ENCODE measurements at places on chromosomes 5 and 9.

DNA sequence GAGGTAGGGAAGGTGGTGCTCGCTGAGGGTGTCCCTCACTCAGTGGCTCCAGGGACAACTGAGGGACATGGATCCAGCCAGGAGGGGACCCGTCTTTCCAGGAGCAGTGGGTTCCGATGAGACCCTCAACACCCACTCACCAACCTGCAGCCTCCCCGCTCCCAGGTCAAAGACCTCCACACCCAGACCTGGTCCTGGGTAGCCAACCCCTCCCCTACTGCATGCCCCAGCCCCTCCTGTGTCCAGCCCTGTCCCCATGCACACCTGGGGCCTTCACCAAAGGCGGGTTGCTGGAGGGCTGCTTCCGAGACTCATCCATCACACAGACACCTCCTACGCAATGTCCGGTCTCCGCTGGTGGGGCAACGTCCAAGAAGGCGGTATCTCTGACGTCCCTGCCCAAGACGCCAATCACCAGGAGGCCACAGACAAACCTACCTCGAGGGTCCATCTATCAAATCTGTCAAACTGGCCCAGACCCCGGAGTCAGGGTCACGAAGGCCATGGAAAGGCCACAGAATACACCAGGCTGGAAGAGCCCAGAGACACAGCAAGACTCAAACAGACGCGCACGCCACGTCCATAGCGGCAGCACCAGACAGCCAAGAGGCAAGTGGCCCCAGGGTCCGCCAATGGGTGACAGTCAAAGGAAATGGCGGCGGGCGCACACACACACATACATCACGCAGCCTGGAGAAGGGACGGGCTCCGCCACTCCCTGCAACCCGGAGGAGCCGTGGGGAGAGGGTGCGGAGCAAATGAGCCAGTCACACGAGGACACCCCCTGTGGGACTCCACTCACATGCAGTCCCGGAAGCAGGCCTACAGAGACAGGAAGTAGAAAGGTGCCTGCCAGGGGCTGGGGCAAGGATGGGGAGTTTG, 10.8 kb downstream of the NACC2 start:
- DNase-seq = no peak

DNA sequence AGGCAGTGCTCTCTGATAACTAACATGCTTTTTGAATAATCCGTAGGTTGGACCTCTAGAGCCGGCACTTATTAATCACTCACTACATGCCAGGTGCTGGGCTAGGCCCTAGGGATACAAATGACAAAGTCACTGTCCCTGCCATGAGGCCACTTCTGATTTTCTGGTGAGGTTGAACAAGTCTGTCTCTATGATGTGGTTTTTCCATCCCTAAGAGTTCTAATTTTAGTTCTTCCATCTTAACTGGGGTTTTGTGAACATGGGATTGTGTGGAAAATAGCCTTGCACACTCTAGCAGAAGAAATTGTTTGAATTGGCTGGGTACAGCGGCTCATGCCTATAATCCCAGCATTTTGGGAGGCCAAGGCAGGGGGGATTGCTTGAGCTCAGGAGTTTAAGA, 64.6 kb downstream of the IL31RA start:
- DNase-seq = no peak

DNA sequence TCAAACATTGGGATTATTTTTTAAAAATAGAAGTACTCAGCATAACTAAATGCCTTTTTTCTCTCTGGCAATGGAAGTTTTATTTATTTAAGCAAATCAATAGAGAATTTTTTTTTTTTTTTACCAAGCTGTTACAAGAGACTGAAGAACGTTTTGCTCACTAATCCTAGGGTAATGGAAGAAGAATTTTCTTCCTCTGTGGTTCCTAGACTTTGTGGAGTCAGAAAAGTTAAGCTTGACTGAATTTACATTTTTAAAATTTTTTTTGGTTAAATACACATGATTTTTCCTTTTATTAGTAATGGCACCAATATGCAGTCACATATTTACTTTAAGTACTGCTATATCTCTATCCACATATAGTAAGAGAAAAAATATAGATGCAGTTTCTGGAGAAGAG, 189.8 kb downstream of the PCSK1 start:
- DNase-seq = no peak

- peak; percentile 75 for DNase-seq
Measured at GRCh38 chr9:128724744-128725211, 851 bp upstream of the ZDHHC12 start.

- no peak for DNase-seq
Measured at GRCh38 chr9:108257382-108257781, 598.4 kb downstream of the ACTL7B start.

DNA sequence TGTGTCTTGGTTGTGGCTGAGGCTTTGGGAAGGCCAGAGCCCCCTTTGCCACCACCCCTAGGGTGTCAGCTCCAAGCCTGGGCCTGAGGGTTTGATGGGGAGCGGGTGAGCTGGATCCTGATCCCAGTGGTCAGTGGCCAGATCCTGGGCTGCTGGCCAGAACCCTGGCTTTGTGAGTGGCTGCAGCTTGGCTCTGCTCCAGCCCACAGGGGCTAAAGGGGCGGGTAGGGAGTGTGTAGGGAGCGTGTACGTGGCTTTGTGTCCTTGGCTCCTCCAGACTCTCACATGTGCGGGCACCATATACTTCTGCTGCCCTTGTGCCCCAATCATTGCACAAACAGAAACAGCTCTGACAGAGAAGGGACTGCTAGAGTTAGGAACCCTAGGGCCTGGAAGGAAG, 1.2 kb upstream of the IL11RA start:
- no peak for DNase-seq

- DNase-seq = peak; percentile 85
Measured at GRCh38 chr5:140633021-140633471, at the start of gene CD14. TSS of gene CD14 (minus strand) at chr5:140633175. CDS start at chr5:140633071, 104 bp downstream.

- no peak for DNase-seq
Measured at GRCh38 chr5:52709167-52709925, 78.4 kb upstream of the ITGA1 start.

- no peak for DNase-seq
Measured at GRCh38 chr5:71483355-71483754, 27.9 kb downstream of the BDP1 start.

DNA sequence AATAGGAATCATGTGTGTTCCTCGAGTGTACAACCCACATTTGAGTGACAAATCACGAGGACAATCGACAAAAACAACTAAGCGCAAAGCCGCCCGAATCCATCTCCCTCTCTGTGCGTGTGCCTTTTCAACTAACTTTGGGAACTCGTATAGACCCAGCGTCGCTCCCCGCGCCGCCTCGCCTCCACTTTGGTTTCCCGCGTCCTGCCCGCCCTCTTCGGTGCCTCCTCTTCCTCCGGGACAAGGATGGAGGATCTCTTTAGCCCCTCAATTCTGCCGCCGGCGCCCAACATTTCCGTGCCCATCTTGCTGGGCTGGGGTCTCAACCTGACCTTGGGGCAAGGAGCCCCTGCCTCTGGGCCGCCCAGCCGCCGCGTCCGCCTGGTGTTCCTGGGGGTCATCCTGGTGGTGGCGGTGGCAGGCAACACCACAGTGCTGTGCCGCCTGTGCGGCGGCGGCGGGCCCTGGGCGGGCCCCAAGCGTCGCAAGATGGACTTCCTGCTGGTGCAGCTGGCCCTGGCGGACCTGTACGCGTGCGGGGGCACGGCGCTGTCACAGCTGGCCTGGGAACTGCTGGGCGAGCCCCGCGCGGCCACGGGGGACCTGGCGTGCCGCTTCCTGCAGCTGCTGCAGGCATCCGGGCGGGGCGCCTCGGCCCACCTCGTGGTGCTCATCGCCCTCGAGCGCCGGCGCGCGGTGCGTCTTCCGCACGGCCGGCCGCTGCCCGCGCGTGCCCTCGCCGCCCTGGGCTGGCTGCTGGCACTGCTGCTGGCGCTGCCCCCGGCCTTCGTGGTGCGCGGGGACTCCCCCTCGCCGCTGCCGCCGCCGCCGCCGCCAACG, at the start of gene GPR150:
Gene GPR150, plus strand, starts transcription at position 58 of the 840 bp plus-strand sequence. Its CDS starts 189 bp downstream, at position 247.
- peak; percentile 62 for DNase-seq

- DNase-seq = no peak
Measured at GRCh38 chr9:20405616-20406015, 216.7 kb downstream of the MLLT3 start.

DNA sequence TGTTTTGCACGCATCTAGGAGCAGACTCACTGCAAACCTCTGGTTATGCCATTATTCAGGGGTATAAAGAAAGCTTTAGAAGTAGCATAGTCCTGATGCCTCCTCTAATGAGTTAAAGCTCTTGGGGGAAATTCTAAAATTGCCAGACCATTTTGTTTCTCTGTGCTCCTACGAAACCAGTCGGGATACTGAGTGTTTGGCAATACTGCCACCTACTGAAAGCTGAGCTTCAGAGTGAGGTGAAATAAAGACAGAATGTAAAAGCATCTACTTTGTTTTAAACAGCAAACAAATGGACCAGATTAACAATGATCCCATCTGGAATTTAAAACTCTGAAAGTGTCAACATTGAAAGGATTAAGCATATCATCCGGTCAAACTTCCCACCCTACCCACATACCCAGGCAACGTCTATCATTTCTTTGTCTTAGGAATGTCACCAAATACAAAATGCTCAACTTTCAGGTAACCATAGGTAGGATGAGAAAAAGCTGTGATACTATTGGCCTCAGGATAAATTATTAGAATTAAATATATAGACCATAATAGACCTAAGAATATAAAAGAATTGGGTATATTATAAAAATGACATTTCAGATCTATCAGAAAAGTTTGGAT, 77.8 kb upstream of the SHISAL2B start:
- peak; percentile 6 for DNase-seq

- no peak for DNase-seq
Measured at GRCh38 chr5:55485073-55485472, 49.7 kb downstream of the PLPP1 start.

DNA sequence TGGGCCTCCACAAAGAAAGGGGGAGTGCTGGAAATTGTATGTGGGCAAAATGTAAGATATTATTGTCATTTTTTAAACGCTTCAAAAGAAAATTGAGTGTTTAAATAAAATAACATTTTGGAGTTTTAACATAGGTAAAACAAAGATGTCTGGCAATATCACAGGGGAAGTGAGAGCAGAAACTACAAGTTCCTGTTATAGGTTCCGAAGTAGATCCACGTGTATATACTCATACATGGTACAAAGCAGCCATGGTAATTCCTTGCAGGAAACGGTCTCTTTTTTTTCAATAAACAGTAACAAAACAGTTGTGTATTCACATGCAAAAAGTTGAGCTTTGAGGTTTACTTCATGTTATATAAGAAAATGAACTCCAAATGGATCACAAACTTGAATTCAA, 78.4 kb downstream of the MTRR start:
- DNase-seq = no peak
